WTC11 (cell line): ENCODE measurements at places on chromosomes 4 and X.

GRCh38 chrX:21883258-21883657 is 27.5 kb downstream of the YY2 start:
- no peak for DNase-seq

- no peak for DNase-seq
Measured at GRCh38 chrX:19902110-19902509, 14.7 kb upstream of the SH3KBP1 start.

GRCh38 chrX:3485727-3486126 is 139.3 kb upstream of the MXRA5 start:
- peak; percentile 13 for DNase-seq

DNA sequence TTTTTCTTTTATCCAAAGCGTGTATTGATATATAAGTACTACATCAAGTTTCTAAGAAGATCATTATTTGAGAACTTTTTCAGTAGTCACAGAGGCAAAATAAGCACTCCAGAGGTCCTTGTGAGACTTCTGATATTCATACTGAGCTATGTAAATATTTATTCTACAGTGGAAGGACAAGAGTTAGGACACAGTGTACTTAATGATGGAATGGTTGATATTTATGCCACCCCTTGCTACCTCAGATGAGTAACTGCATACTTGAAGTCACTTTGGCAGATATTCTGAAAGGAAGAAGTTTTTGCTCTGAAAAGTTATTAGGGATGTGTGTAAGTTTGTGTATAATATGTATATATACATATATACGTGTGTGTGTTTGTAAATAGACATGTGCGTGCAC is 30.3 kb downstream of the MAGEA1 start:
- no peak for DNase-seq

GRCh38 chrX:10028283-10029104 is 61.3 kb downstream of the CLDN34 start:
- no peak for DNase-seq
